ENCODE measurements at places on chromosomes 2 and 18. TPM values are rescaled to one million over a fixed set of nuclear protein-coding genes. Genes with fewer than 3 reads are reported as not detected.

- DNase-seq, result no peak
These were observed 38.5 kb upstream of the CYBRD1 start for GRCh38 chr2:171483793-171484192.

DNA sequence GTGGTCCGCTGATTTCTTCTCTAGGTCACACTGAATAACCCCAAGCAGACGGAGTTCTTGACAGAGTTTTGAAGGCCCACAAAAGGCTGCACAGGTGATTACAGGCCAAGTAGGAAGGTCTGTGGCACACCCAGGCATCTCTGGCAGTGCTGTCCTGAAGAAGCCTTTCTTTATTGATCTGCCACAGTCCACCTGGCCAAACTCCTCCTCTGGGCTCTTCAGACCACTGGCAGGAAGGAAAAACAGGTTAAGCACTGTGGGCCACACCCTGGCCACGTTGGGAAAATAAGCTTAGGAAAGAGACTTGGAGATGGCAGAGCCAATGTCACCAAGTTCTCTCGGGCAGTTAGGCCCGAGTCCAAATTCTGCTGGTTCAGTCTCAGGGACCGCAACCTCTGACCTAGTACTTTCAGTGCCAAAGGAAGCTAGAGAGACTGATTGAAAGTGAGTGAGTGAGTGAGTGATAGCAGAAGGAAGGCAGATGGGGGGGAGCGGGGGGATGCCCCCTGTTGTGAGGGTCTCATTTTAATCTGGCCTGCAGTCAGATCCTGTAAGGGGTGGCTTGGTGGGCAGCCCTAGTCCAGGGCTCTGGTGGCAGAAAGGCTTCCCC lies 102.9 kb downstream of the TGFA start:
- no peak for DNase-seq

GRCh38 chr2:54722641-54723040 lies 821 bp upstream of the EML6 start:
- DNase-seq, result no peak

- no peak for DNase-seq
These were observed 608.0 kb upstream of the PIK3C3 start for GRCh38 chr18:41347057-41347456.

DNA sequence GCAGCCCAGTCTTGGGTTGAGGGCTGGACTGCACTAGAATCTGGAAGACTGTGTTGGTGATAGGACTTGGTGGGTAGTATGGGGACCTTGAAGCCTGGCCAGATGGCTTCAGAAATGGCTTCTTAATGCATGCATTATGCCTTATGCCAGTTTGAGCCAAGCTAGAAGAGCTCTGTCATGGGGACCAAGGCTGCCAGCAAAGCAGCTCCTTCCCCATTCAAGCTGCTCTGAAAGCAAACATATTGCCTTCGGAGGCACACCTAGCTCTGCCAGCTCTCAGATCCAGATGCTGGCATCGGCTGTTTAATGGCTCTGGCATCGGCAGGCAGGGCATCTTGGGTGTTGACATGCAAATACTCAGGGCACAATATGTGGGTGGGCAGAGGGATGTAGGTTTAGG lies 59.0 kb upstream of the IGFBP5 start:
- no peak for DNase-seq

- no peak for DNase-seq
These were observed 963 bp upstream of the MRPL44 start for GRCh38 chr2:223956300-223956699.

DNA sequence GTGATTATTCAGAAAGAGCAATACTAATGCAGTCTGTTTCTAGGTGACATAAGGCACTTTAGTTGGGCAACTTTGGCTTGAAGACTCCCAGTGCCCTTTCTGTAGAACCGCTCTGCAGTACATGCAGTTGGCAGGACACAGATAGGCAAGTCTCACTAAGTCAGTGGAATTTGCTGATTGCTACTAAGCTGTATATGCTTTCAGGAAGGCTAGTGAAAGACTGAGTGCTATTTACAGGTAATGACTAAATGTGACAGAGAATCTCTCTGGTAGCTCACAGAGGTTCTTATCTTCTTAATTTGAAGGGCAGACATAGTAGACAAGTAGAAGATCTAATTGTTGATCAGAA lies 243.0 kb downstream of the WDPCP start:
- DNase-seq, result no peak

- no peak for DNase-seq
These were observed 29.9 kb upstream of the AGAP1 start for GRCh38 chr2:235463893-235464292.

DNA sequence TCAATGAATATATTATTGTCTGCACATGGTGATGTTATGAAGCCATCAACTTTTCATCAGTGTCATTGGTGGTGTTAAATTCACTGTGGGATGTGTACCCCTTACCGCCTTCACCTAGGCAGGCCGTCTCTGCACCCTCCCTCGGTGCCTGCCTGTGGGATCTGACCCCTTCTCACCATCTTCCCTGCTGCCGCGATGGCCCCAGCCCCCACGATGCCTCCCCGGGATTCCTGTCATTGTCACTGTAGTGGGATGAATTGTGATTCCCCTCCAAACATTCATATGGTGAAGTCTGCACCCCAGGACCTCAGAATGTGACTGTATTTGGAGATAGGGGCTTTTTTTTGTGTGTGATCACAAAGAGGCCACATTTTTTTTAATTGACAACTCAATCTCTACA lies 198.3 kb upstream of the HS6ST1 start:
- DNase-seq, result no peak

DNA sequence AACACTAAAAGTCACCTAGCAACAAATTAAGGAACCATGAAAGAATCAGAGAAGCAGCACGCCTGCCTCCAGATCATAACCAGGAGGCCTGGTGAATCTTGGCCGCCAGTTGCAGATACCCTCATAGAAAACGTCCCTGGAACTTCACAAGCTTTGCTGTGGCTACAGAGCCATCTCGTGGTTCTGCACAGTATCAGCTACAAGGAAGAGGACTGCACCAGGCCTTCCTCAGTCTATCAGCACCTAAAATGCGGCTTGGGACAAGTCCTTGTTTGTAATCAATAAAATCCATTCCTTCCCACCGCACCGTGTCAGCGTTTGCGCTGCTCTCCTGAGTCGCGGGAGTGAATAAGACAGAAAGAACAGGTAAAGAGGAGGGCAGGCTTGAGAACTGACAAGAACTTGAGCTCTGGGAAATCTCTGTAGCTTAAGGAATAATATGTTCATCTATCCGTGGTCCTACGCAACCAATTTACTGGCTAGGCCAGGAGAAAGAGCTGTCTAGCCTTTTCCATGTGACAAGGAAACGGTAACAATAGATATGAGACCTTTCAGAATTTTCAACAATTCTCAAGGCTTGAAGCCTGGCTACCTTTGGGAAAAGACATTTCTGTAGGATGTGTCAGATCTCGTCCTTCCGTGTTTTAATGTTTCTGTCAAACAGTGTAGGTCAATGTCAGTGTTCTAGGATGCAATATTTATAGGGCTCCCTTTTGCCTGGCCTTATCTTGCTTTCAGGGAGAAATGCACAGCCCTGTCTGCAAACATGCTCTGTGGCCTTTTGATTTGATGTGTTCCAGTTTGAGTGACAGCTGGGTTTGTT lies 128.5 kb upstream of the RAB12 start:
- DNase-seq, result no peak

DNA sequence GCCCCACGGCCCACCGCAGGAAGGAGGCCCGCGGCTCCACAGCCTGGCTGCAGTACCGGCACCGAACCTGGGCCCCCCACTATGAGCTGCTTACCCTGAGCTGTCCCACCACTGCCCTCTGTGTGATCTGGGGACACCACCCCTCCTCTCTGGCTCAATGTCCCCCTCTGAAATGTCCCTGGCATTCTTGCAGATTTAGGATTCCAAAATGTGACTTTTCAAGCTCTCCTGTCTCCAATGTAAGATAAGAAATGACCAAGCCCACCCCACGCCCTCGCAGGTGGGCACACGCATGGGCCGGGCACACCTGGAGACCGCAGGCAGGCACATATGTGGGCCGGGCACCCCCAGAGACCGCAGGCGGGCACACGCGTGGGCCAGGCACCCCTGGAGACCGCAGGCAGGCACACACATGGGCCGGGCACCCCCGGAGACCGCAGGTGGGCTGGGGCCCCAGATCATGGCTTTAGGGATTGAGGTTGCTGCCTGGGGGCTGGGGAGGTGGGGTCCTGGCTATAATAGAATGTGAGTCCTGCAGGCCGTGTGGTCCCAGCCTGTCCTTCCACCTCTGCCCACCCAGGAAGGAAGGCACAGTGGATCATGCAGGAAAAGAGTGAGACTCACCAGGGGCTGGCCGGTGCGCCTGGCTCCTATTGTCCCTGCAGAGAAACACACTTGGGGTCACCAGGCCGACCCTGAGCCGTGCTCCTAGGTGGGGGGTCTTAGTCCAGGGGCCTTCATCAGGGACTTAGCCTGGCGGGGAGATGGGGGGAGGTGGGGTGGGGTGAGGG lies 7.2 kb downstream of the PDCD1 start:
- DNase-seq, result no peak

- no peak for DNase-seq
These were observed 321.4 kb upstream of the ETAA1 start for GRCh38 chr2:67075530-67076238.

DNA sequence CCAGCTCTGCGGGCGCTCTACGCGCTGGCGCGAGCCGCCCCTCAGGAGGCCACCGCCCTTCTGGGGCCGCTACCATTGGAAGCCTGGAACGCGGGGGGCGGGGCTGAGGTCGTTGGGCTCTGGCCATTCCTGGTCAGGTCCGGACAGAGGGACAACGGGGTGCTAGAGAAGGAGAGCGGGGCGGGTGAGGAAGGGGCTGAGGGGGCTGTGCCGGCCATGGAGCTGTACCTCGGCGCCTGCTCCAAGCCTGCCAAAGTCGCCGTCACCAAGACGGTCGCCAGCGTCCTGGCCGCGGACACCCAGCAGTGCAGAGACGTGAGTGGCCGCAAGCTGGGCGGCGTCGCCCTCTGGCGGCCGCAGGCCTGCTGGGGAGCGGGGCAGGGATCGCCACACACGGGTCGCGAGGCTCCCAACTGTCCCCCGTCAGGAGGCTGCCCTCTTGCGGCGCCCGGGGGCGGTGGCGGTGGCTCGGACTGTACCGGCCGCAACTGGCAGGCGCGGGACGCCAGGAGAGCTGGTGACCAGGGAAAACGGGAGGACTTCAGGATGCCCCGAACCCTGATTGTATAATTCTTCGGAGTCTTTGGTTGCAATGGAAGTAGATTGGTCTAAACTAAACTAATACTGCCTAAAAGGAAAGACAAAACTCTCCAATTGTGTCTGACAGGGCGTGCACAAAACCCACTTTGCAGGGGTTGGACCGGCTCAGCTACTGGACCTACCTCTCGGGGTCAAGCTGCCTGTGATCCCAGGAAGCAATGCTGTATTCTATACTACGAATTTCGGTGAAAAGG lies at the start of gene FSIP2:
TSS of gene FSIP2 (plus strand) at position 126 of the 794 bp plus-strand sequence. CDS start at position 217, 91 bp downstream.
- no peak for DNase-seq

EGR4 gene
- not detected for polyA plus RNA-seq

CRYBA2 gene
- polyA plus RNA-seq, result not detected

GALNT3 gene
- polyA plus RNA-seq, result 4.4 TPM

FAM228B gene
- 8.0 TPM for polyA plus RNA-seq

Measured in GM12878 (cell line).